Suprapubic skin (tissue), 4 donors: ENCODE measurements at places on chromosomes 5 and 9.

GRCh38 chr9:72046630-72047456 is 13.6 kb downstream of the C9orf57 start:
- no peaks in the 10 kb centered on the region for H3K27me3 ChIP-seq
- H3K4me3 ChIP-seq: no peak overlapping the region
- DNase-seq: no peak
- no peaks in the 10 kb centered on the region for H3K36me3 ChIP-seq
- H3K4me1 ChIP-seq: peaks cover under 1% of the 10 kb centered on the region

DNA sequence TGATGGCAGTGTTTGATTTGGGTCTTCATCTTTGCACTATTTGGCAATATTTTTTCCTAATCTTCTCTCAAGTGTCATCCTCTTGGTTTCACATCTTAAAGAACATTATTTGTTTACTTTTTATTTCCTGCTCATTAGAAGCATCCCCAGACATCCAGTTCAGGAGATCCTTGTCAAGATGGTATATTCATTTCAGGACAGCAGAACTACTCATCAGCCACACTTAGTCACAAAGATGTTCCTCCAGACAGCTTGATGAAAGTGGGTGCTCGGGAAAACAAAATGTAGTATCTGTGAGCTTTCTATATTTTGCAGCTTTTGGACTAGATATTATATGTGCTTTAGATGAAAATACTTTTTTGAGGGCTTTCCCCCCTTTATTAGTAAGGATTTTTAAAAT is 72.1 kb upstream of the SREK1 start:
- no peak for DNase-seq
- peaks cover 32% of the 10 kb centered on the region for H3K36me3 ChIP-seq
- no peaks in the 10 kb centered on the region for H3K4me1 ChIP-seq
- no peaks in the 10 kb centered on the region for H3K27me3 ChIP-seq
- H3K27ac ChIP-seq: no peak overlapping the region

DNA sequence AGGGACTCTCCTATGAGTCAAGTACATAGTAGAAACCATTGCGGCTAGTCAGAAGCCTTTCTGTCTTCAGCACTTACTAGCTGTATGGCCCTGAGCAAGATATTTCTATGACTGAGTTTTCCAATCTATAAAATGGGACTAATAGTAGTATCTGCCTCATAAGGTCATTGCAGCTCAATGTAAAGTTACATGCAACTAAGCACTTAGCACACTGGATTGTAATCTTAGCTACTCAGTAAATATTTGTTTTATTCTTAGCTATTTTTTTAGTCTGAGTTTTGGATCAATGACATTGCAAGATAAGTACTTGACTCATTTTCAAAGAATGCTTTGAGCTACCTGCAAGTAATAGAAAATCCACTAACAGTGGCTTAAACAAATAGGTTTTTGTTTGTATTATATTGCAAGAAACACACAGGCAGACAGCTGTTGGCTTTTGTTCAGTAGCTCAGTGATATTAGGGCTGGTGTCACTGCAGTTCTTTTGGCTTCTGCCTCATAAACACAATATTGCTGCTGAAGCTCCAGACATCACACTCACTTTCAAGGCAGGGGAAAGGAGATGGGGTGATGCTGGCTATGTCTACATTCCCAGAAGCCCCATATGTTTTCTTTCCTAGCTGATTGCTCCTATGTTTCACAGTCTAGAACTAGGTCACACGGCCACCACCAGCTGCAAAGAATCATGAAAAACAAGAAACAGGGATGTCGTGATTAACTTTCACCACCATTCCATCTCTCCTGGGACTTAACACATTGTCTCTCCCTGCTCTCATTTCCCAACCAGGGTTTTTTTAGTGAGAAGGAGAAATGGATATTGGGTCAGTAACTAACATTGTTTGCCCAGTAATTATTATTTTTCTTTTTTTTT is 26.9 kb upstream of the FAT2 start:
- H3K4me1 ChIP-seq: peaks cover 73% of the 10 kb centered on the region
- no peak overlapping the region for H3K27ac ChIP-seq
- DNase-seq: no peak
- no peak overlapping the region for H3K4me3 ChIP-seq
- H3K27me3 ChIP-seq: no peaks in the 10 kb centered on the region

DNA sequence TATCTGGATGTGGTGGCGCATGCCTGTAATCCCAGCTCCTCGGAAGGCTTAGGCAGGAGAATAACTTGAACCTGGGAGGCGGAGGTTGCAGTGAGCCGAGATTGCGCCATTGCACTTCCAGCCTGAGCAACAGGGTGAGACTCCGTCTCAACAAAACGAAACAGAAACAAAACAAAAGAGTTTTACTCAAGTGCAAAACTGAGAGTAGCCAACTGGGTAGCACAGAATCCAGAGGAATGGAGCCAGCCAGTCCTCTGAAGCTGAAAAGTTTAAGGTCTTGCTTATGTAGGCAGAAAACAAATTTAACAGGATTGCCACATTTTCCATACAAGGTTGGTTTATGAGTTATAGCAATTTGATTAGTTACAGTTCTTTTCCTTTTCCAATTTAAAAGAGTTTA is 32.0 kb downstream of the SPIN1 start:
- H3K4me3 ChIP-seq: no peak overlapping the region
- H3K4me1 ChIP-seq: no peaks in the 10 kb centered on the region
- no peak for DNase-seq
- H3K27ac ChIP-seq: no peak overlapping the region
- no peaks in the 10 kb centered on the region for H3K27me3 ChIP-seq

GRCh38 chr5:140672455-140673186 is 755 bp downstream of the DND1 start:
- H3K4me1 ChIP-seq: peaks cover 8% of the 10 kb centered on the region
- no peak overlapping the region for H3K27ac ChIP-seq
- peak overlapping the region; percentile 14 for H3K4me3 ChIP-seq
- H3K36me3 ChIP-seq: peaks cover 94% of the 10 kb centered on the region
- no peak for DNase-seq

DNA sequence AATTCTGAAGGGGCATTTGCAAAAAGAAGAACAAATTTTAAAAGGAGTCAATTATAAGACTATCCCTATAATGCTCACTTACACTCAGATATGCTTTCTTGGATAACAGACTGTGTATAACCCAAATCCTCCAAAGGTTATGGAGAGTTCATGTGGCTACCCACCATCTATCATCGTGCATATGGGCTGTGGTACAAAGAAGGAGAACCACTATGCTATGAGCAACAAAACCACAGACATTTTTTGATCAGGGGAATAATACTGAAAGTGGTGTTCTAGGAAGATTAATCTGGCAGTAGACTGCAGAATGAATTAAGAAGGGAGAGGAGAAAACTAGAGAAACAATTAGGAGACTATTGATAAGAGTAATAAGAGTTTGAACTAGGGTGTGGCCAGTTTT is 16.8 kb downstream of the NR3C1 start:
- H3K4me3 ChIP-seq: no peak overlapping the region
- no peak overlapping the region for H3K27ac ChIP-seq
- H3K4me1 ChIP-seq: peaks cover 43% of the 10 kb centered on the region
- DNase-seq: no peak
- peaks cover 21% of the 10 kb centered on the region for H3K36me3 ChIP-seq
- no peaks in the 10 kb centered on the region for H3K27me3 ChIP-seq

GRCh38 chr5:159616952-159617351 is 286.7 kb upstream of the IL12B start:
- H3K4me1 ChIP-seq: no peaks in the 10 kb centered on the region
- H3K27ac ChIP-seq: no peak overlapping the region
- H3K4me3 ChIP-seq: no peak overlapping the region
- no peak for DNase-seq
- H3K36me3 ChIP-seq: no peaks in the 10 kb centered on the region
- no peaks in the 10 kb centered on the region for H3K27me3 ChIP-seq

DNA sequence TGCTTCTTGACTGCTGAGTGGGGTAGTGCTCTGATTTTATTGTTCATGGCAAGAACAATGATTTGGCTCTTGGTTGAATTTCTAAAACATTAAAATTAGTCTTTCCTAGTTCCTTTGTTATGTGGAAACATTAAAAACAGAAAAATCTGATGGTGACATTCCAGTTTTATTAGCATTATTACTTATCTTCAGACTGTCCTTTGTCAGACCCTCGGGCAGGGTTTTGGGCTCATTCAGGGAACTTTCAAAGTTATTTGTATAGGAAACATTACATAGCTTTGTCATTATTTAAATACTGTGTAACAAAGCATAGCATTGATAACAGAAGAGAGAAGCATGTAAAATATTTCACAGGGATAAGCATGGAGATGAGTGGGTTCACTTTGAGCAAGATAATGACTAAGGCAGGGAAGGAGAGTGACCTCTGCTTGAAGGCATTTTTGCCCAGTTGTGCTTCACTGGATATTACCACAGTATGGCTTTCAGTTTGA is 119.9 kb downstream of the KDM4C start:
- DNase-seq: no peak
- H3K27me3 ChIP-seq: no peaks in the 10 kb centered on the region
- H3K36me3 ChIP-seq: no peaks in the 10 kb centered on the region
- no peak overlapping the region for H3K4me3 ChIP-seq
- no peak overlapping the region for H3K27ac ChIP-seq

GRCh38 chr5:96072138-96072790 is 110.6 kb upstream of the ELL2 start:
- H3K27me3 ChIP-seq: no peaks in the 10 kb centered on the region
- H3K27ac ChIP-seq: no peak overlapping the region
- H3K36me3 ChIP-seq: no peaks in the 10 kb centered on the region
- no peak overlapping the region for H3K4me3 ChIP-seq
- peaks cover 17% of the 10 kb centered on the region for H3K4me1 ChIP-seq
- no peak for DNase-seq

- H3K27me3 ChIP-seq: no peaks in the 10 kb centered on the region
- no peak overlapping the region for H3K27ac ChIP-seq
- H3K36me3 ChIP-seq: no peaks in the 10 kb centered on the region
- no peak for DNase-seq
These were observed 1.5 kb upstream of the FXN start for GRCh38 chr9:69034071-69034470.

- no peak overlapping the region for H3K4me3 ChIP-seq
- no peak overlapping the region for H3K27ac ChIP-seq
- DNase-seq: no peak
- H3K4me1 ChIP-seq: no peaks in the 10 kb centered on the region
- no peaks in the 10 kb centered on the region for H3K27me3 ChIP-seq
These were observed 56.3 kb upstream of the TBC1D9B start for GRCh38 chr5:179964015-179964414.
